A673 (cell line): ENCODE measurements at places on chromosomes 1 and 21. TPM values are rescaled to one million over a fixed set of nuclear protein-coding genes. Genes with fewer than 3 reads are reported as not detected.

Gene FMO1
- not detected in 2 replicates for total RNA-seq

DNA sequence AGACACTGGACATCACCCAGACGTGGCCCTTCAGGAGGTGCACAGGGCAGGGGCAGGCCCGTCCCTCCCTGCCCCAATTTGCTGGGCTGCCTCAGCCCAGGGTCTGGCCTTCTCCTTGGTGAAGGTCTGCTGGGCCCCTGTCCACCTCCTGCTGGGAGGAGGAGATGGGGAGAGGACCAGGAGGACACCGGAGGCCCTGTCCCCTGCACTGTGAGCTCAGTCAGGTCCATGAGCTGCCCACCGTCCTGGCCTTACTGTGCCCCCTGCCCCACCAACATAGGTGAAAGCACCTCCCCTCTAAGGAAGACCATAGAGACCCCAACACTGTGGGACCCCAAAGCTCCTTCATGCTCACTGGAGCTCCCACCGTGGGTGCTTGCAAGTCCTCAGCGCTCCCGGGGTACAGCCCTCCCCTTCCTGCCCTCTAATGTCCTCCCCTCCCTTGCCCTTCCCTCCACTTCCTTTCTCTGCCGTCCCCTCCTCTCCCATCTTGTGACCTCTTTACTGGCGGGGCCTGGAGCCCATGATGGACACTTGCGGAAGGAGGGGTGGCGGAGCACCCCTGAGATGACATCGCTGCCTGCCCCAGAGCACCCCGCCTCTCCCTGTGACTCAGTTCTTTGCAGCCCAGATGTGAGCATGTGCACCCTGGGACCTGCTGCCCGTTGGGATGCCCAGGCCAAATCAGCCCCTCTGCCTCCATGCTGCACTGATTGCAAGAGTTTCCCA lies 4.6 kb downstream of the LRRC3 start:
- no peak for DNase-seq

DNA sequence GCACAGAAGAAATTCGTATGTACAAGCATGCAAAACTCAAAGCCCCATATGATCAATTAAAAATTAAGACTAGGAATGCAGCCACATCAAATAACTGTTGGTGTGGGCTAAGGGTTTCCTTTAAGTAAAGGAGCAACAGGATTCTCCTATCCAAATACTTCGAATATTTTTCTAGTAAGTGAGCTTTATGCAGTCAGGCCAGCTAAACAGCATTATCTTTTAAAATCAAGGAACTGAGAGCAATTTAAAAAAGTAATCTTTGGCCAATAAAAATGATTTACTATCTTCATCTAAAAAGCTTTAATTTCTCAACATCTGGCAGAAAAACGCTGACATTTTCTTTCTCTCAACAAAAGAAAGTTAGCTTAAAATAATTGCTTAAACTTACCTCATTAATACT lies 19.8 kb downstream of the CNN3 start:
- DNase-seq: no peak

- DNase-seq: no peak
These were observed 87.4 kb upstream of the HIVEP3 start for GRCh38 chr1:42006093-42006492.

DNA sequence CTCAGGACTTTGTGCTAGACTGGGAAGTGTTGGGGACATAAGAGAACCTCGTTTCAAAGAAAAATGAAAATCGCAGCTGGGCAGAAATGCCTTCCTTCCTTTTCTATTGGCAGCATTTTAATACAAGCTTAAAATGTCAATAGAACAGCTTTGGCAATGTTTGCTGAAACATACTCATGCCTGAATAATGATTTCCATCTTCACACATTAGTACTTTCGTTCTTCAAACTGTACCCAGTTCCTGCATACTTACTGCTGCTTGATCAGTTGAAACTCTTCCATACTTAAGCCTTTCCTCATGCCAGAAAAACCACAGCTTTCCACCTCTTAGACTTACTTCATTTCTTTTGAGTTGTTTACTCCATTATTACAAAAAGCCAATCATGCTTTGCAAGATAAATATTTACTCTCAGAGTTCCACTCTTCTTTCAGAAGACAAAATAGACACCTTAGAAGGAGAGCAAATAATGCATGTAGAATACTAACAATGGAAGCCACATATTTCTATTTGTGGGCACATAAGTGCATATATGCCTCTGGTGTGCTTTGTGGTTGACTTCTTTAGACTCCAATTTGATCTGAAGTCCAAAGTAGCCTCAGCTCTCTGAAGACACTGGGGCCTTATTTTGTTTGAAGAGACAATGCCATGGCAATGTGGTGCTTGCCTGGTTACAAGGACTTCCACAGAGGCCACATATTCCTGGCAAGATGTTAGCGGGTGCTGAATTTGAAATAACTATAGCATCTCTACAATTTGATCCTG lies 22.7 kb upstream of the CD55 start:
- no peak for DNase-seq

Gene CNR2
- total RNA-seq: not detected in 2 replicates

DNA sequence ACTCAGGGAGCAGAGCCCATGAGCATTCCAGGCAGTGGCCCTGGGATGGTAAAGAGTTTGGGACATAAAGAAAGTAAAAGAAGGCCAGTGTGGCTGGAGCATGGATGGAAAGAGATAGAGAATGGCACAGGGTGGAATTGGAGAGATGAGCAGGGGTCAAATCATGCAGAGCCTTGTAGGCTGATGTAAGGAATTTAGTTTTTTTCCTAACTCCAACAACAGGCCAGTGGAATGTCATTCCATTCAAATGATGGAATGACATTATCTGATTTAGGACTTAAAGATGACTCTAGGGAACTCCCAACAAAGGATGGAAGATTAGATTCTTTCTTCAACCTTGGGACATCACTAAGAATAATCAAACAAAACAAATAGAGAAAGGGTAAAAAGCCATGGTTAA lies 12.8 kb upstream of the S100A2 start:
- DNase-seq: no peak

- DNase-seq: no peak
These were observed 11.4 kb downstream of the FGR start for GRCh38 chr1:27623327-27624212.

Gene MROH9
- total RNA-seq: not detected in 2 replicates

DNA sequence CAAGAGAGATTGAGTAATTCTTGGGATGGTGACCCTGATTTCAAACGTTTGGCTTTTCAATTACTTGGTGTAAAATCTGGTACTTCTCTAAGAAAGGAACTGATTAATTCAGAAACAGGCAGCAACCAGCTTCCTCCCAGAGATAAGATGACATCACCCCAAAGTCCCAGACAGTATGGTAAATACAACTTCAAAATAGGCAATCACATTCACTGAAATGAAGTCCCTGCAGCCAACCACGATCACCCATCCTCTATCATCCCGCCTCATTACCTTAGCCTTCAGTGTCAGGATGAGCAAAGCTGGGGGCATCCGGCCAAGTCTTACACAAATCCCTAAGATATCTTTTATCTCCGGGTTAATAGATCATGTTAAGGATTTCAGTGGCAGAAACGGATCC lies 26.4 kb upstream of the RUNX1 start:
- DNase-seq: no peak

Gene GPR52
- total RNA-seq: 0.76 and 0.90 TPM in 2 replicates

DNA sequence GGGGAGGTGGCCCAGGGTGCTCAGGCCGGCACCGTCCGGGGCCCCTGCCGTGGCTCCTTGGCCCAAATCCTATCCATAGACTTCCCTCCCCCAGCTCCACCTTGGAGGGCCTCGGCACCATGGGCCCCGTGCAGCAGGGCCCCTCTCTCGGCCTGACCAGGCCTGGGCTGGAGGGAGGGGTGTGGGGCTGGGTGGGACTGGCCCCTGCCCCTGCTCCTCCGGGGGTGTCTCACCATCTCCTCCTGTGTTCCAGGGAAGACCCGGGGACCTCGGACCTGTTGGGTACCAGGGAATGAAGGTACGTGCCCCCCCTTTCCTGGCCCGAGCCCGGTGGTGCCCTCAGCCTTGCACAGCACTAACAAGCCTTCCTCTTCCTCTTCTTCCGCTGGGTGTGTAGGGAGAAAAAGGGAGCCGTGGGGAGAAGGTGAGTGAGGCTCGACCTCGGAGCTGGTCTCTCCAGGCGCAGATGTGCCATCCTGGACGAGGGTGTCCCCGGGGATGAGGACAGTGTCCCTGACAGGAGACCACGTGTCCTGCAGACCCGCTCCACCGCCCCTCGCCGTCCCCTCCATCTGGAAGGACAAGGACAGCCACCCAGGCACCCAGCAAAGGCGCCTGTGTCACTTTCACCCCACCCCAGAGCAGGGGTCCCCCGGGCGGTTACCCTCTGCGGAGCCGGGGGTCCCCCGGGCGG lies 7.9 kb downstream of the COL6A1 start:
- no peak for DNase-seq
